ENCODE measurements at places on chromosomes 12 and 14.

DNA sequence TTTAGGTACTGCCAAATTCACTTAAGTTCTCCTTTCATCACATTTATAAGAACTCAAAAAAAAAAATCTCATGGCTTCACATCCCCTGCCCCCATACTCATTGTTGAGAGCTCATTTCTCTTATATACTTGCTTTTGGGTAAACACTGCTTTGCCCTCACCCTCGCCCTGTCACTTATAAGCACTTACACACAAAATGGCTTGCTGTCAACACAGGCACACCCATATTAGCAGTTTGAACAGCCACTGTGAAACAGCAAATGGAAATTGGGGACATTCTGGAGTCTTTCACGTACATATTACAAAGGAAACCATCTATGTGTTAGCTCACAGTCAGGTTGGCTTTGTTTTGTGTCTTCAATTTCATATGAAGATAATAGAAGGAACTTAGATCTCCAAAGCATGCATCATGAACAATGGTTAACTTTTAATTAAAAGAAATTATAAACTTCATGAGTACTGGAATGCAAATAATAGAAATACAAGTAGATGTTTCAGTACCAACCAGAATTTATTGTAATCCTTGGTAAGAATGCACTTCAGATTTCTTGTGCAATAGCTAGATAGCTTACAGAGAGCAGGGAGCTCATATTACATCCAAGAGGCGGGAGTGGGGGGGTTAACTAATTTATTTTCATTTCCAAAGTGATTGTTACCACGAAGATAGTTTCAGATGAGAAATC is 272.2 kb downstream of the ALG10B start:
- no peak for DNase-seq

GRCh38 chr14:50001999-50002925 is 109.4 kb downstream of the ARF6 start:
- DNase-seq, result peak; percentile 73

DNA sequence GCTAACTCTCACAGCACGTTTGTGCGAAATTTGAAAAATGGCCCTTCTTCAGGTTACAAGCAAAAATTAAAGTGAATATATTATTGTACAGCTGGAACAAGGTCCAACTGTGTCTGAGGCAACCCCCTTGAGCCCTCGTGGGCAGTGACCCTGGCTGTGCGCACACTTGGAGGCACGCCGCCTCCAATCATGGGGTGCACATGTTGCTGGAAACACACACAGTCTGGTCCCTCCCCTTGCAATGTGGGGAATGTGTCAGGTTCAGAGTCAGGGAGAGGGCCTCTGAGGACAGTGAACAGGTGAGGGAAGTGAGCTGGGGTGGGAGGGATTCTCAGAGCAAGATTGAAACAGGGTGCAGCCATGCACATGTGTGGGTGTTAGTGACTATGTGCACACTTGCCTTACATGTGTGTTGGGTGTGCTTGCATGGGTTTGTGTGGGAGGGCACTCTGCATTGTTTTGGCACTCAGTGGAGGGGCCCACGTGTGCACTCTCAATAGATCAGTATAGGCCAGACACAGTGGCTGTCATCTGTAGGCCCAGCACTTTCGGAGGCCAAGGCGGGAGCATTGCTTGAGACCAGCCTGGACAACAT is 9.6 kb downstream of the TSPAN9 start:
- no peak for DNase-seq

DNA sequence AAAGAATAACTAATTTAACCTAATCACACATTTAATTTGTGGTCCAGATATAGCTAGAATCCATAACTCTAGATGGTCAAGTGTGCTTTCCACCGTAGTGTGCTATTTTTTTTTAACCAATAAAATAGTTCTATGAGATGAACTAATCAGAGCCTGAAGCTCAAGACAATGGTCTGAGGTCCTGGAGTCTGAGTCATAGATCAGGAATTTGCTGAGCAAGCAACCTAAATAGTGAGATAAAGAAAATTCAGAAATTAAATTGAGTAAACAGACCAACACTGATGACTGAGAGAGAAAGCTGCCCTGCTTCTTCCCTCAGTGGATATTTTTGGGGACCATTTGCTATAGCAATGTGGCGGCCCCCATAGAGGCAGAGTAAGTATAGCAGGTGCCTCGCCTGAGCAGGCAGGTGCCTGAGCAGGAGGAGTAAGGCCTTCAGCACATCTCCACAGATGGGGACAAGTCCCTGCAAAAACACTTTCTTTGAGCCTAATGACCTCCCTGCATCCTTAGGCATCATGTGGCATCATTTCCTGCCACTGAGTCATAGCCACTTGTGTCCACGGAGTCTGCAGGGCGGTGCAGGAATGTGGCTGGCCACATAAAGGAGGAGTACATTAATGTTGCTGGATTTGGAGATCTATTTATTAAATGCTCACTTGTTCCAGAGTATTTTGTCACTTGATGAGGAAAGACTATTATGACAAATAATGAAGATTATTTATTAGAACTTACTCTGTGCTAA is 13.9 kb upstream of the CLEC4E start:
- no peak for DNase-seq

DNA sequence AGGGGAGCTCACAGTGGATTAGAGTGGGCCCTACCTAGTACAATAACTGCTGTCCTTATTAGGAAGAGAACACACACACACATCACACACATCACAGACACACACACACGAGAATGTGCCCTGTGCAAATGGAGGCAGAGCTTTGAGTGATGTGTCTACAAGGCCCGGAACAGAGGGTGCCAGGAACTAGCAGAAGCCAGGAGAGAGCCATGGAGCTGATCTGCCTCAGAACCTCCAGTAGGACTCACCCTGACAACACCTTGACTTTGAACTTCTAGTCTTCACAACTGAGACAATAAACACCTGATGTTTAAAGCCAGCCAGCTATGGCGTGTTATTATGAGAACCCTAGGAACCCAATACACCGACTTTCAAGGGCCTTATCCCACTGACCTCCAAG is 29.7 kb upstream of the FKBP4 start:
- DNase-seq, result no peak

- no peak for DNase-seq
These were observed 11.6 kb upstream of the PPP1CC start for GRCh38 chr12:110754101-110754793.

DNA sequence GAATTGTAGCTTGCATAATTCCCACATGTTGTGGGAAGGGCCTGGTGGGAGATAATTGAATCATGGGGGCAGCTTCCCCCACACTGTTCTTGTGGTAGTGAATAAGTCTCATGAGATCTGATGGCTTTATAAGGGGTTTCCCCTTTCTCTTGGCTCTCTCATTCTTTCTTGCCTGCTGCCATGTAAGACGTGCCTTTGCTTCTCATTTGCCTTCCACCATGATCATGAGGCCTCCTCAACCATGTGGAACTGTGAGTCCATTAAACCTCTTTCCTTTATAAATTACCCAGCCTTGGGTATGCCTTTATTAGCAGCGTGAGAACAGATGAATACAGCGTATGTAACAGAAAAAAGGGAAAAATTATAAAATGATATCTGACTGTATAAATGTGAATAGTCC is 21.1 kb downstream of the C12orf71 start:
- no peak for DNase-seq

- no peak for DNase-seq
These were observed 14.4 kb downstream of the TNFRSF1A start for GRCh38 chr12:6327229-6328041.

GRCh38 chr12:107402041-107403022 is 283.3 kb upstream of the PWP1 start:
- peak; percentile 76 for DNase-seq

DNA sequence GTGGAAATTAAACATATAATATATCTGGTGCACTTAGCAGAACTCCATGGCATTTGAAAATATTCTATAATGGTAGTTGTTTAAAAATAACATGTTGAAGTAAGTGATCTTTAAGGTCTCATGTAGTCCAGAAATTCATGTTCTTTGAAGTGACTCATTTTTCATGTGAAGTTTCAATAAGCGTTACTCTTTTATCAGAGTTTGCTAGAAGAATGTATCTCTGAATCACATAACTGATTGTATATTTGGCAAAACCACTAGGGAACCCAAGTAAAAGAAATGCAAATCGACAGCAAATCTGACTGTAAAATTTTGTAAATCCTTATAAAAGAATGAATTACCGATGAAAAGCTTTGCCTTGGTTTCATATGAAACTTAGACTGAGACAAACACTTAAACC is 463.3 kb downstream of the TMTC2 start:
- no peak for DNase-seq

GRCh38 chr12:71799106-71799505 is 40.5 kb upstream of the TBC1D15 start:
- no peak for DNase-seq

GRCh38 chr12:124232654-124232987 is 62.3 kb upstream of the RFLNA start:
- DNase-seq, result no peak

DNA sequence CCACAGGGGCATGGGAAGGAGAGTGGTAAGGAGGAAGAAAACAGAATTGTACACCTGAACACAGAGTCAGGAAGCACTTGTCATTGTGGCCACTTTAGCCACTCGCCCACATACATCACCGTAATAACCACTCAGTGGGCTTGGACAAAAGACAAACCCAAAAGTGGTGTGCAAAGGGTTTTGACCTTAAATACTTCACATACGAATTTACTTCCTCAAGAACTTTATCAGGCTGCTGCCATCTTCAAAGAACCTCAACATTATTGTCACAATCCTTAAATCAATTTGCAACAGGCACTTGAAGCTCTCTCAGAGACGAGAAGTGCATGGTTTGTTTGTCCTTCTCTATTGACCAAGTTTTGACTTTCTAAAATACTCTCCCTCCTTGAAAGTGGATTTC is 187.3 kb upstream of the EGLN3 start:
- no peak for DNase-seq

DNA sequence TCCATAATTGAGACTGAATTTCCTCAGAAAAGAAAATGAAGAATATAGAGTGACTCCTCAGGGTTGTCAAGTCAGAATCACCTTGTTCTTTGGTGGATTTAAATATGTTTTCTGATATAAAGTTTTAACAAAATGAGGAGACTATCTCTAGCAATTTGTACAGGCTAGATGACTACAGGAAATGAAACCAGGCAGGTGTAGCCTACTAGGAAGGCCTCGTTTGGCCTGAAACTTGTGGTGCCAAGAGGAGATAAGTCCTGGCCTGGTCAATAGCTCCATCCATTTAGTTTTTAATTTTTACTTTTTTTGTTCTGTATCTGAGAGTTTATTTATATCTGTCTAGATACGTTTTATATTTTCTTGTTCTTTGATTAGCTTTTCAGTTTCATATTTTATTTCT is 41.5 kb downstream of the SNAPC1 start:
- no peak for DNase-seq

DNA sequence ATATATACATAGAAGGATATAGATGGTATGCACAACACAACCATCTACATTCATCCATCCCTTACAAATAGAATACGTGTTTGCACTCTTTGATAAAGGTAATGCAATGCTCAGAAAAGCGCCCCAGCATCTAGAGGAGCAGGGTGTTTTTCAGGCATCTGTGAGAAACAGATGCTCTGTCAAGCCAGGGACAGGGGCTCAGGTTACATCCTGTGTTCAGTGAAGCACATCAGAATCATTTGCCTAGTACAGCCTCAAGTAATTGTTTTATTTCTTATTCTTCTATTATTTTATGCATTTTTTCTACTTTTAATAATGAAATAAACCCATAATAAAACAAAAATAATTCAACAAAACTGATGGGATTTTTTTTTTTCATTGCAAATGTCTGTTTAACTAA is 50.5 kb upstream of the HIF1A start:
- no peak for DNase-seq

DNA sequence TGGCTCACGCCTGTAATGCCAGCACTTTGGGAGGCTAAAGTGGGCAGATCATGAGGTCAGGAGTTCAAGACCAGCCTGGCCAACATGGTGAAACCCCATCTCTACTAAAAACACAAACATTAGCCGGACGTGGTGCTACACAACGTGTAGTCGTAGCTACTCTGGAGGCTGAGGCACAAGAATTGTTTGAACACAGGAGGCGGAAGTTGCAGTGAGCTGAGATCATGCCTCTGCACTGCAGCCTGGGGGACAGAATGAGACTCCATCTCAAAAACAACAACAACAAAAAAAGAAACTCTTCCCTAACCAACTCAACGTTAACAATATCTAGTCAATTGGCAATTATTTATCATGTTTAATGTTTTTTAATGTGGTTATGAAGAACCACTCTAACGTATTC is 89.3 kb downstream of the EPS8 start:
- no peak for DNase-seq

DNA sequence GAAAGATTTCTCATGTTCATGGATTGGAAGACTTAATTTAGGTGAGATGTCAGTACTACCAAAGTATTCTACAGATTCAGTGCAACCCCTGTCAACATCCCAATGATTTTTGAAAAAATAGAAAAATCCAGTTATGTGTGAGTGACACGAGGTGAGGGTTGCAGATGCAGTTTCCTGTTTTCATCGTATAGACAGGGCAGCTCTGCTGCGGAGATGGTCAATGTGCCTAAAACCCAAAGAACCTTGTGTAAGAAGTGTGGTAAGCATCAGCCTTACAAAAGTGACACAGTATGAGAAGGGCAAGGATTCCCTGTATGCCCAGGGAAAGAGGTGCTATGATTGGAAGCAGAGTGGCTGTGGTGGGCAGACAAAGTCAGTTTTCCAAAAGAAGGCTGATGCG is 94.4 kb downstream of the SCAF11 start:
- no peak for DNase-seq
